ENCODE measurements at places on chromosomes 12 and 14.

GRCh38 chr14:104634886-104635570 is 30.5 kb upstream of the TMEM179 start:
- DNase-seq, result no peak

- no peak for DNase-seq
Measured at GRCh38 chr12:113221997-113222729, 899 bp downstream of the TPCN1 start.

GRCh38 chr14:58541633-58542022 is 96.1 kb upstream of the DACT1 start:
- no peak for DNase-seq

DNA sequence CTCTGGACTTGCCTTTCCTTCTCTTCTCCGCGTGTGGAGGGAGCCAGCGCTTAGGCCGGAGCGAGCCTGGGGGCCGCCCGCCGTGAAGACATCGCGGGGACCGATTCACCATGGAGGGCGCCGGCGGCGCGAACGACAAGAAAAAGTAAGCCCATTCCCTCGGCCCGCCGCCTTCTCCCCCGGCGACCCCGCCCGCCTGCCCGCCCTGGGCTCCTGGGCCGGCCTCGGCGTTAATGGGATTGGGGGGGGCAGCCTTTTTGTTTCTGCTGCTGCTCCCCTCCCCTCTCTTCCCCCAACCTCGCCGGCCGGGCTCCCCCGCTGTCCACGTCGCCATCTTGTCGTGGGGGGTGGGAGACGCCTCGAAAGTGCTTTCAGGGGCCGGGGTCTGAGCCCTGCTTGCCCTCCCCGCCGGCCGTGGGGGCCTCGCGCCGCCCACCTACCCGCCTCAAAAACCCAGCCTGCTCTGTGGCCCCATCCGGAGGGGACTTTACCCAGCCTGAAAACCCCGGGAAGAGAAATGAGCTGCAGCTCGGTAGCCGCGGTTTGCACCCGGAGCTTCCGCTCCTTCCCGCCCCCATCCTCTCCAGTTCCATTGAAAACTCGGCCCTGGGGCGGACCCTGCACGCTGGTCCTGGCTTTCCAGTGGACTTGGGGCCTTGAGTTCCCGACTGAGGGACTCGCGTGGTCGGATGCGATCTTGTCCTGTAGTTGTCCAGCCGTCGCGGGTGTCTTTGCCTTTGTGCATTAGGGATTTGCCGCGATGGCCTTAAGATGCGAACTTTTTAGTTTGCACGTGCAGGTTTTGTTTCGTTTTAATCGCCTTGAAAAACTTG is 598 bp downstream of the HIF1A start:
- DNase-seq, result peak; percentile 49

DNA sequence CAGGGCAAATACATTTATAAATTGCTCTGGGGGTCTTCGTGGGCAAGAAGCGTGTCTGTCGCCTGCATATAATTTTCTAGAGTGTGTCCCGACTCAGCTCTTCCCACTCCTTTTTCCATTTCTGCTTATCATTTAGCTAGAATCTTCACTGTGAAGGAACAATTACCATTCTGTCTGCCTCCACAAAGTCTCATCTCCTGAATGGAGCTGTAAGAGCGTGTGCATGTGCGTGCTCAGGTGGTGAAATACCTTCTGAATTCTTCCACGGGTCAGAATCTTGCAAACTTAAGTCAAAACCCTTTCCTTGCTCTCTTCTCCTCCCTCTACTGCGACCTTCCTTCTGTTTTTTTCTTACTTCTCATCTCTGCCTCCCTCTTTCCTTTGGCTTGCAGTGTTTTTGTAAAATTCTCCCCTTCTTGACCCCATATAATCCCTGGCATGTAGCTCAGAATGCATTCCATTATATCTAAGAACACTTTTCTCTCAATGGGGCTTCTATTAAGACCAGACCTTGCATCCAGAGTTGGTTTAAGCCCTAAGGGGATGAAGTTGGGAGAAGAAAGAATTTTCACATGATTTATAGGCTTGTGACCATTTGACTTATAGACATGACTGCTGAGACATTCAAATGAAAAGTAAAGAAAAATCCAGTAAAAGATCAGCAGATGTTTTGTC is 25.0 kb upstream of the GSG1 start:
- DNase-seq, result no peak
